ENCODE measurements at places on chromosomes 4 and X. TPM values are rescaled to one million over a fixed set of nuclear protein-coding genes. Genes with fewer than 3 reads are reported as not detected.

Gene CSAG3
- total RNA-seq = 1.4 TPM

Gene SCLT1
- 31.3 TPM for total RNA-seq

Gene PNMA3
- 1.0 TPM for total RNA-seq

Gene ZNF630
- 3.2 TPM for total RNA-seq

Gene CLTRN
- 0.21 TPM for total RNA-seq

Gene NUDT9
- 9.6 TPM for total RNA-seq
